SHP77 (cell line): ENCODE measurements at places on chromosomes 7 and 10.

- DNase-seq, result no peak
These were observed 155.1 kb downstream of the LSM5 start for GRCh38 chr7:32335107-32335506.

DNA sequence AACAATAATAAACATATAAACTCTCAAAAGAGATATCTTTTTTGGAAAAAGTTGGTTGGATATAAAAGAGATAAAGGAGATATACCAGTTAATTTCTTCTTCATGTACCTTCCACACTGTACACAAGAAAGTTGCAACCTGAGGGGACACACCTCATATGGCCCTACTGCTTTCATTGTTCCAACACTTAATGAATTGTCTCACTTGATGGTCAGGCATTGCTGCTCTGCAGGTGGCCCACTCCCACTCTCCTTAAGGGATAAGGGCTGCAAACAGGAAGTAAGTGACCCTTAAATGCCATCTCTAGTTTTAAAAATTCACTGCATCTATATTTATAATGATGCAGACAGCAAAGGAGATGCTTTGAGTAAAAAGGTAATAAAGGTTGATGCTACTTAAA is 152.3 kb downstream of the BTAF1 start:
- no peak for DNase-seq

DNA sequence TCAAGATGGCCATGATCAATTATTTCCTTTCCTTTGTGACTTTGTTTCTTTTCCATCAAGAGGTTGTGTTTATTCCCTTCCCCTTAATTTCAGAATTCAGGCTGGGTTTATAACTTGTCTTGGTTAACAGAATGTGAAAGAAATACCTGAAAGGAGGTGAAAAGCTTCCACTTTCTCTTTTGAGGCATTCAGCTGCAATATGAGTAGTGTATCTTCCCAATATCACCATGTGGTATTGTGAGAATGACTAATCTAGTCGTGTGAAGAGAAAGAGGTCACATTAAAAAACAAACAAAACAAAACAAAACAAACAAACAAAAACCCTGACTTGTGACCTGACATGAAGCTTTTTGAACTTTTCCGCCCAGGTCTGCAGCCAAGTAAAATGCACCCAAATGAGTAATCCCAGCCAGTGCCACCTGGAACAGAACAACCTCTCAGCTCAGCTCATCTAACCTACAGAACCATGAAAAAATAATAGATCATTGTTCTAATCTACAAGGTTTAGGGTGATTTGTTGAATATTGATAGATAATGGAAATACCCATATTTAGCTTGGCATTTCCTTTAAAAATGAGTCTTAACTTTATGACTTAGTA is 70.8 kb upstream of the TEX47 start:
- no peak for DNase-seq

GRCh38 chr10:73529089-73529832 is 33.4 kb upstream of the PPP3CB start:
- peak; percentile 36 for DNase-seq

DNA sequence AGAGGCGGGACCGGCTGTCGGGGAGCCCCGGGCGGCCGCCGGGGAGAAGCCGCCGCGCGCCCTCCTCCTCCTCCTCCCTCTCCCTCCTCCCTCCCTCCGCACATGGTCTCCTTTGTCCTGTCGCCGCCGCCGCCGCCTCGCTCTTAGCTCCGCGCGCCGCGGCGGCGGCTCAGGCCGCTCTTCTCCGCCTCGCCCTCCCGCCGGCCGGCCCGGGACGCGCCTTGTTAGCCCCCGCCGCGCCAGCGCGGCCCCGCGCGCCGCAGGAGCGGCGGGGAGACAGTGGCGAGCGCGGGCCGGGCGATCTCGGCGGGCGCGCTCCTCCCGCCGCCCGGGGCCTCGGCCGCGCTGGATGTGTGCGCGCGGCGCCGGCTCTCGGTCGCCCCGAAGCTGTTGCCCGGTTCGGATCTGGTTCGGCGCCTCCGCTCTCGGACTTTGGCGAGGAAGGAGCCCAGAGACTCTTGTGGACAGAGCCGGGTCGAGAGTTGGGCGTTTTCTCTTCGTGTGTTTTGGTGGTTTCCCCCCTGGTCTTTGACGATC is 437.4 kb upstream of the GALNT17 start:
- DNase-seq, result no peak

- no peak for DNase-seq
These were observed 39.9 kb downstream of the AVL9 start for GRCh38 chr7:32535162-32535702.

- no peak for DNase-seq
These were observed at the start of gene MKX for GRCh38 chr10:27745732-27746396. Gene MKX (minus strand): TSS chr10:27745819. CDS start chr10:27743415, 2,404 bp downstream.

GRCh38 chr10:86671985-86672710 is 3.8 kb downstream of the LDB3 start:
- DNase-seq, result no peak

DNA sequence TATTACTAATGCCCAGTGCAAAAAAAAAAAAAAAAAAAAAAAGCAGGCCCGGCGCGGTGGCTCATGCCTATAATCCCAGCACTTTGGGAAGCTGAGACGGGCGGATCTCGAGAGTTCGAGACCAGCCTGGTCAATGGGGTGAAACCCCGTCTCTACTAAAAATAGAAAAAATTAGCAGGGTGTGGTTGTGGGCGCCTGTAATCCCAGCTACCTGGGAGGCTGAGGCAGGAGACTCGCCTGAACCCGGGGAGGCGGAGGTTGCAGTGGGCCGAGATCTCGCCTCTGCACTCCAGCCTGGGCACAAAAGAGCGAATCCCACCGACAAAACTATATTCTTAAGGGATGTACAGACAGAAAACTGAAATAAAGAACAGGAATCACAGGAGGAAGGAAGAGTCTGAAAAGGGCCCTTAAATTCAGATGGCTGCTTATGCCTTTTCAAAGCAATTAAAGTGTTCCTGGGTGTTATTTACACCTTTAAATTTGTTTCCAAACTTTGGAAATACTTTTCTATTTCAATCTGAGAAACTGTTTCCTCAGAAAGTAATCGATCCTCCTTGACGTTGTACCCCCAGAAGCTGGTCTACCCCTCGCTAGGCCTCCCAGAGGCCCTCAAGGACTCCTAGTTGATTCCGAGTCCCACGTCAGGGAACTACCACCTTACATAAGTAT is 2.0 kb upstream of the KMT2E start:
- no peak for DNase-seq

- DNase-seq, result no peak
These were observed 455.7 kb upstream of the KLF6 start for GRCh38 chr10:4240608-4241197.

DNA sequence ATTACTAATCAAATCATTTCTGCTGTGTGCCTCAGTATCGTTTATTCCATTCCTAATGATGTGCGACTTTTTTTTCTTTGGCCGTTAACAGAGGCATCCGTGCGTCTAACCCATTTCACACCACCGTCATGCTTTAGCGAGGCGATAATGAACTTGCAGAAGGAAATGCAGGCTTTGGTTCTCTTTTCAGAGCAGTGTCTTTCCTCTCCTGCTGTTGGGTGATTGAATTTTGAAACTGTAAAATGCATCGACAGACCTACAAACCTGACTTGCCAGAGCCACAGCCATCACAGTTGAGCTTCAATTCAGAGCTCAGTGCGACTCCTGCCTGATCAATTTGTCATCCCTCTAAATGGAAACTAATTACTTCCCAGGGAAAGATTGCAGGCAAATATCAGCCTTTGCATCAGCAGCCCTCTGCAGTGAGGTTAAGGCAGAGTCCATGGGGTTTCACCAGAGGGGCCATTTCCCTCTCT is 486.0 kb upstream of the GALNT17 start:
- DNase-seq, result no peak

DNA sequence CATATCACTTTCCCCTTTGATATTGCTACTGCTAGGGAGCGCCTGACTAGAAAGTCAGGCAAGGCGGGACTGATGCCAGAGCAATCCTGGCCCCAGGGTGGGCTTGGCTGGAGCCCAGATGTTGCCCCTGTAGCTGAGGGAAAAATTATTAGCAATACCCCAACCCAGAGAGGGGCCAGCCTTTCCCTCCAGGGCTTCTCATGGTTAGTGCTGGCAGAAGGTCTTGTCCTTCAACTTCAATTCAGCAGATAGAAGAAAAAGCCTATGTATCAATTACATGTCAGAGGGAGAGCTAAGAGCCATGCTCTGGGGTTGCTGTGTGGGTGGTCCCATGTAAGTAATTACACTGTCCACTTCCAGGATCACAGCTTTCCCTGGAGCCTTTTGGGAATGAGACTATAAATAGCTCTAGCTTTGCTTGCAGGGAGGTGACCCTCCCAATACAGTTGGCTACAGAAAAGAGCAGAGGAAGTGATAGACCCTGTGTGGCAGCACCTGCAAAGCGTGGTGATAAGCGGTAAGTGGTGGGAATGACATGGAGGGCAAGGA is 579.1 kb downstream of the CCSER2 start:
- no peak for DNase-seq

- DNase-seq, result peak; percentile 6
These were observed at the start of gene SMKR1 for GRCh38 chr7:129501760-129502707. Gene SMKR1 (plus strand): TSS chr7:129502531. CDS start chr7:129502825, 294 bp downstream.

- DNase-seq, result no peak
These were observed 249.1 kb upstream of the TMEM72 start for GRCh38 chr10:44662051-44662450.

- no peak for DNase-seq
These were observed 184.0 kb upstream of the INHBA start for GRCh38 chr7:41886901-41887311.

DNA sequence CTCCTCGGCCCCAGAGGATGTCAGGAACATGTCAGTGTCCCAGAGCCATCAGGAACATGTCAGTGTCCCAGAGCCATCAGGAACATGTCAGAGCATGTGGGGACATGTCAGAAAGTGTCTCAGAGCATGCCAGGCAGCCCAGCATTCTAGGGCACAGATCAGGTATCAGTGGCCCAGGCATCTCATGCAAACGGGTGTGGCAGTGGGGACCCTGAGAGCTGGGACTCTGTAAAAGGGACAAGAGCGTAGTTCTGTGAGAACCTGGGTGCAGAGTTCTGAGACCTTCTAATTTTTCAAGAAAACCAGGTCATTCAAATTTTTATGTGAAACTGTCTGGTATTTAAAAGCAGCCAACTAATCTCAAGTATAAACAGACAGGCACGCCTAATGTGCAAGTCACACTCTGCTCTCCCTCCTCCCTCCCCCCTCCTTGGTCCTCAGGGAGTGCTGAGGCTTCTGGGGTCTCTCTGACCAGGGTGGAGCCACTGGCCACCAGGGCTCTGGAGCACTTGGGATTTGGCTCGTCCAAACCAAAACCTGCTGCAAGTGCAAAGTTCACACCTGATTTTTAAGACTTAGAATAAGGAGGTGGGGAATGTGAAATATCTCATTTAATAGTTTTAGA is 64.6 kb downstream of the ALOX5 start:
- DNase-seq, result no peak

DNA sequence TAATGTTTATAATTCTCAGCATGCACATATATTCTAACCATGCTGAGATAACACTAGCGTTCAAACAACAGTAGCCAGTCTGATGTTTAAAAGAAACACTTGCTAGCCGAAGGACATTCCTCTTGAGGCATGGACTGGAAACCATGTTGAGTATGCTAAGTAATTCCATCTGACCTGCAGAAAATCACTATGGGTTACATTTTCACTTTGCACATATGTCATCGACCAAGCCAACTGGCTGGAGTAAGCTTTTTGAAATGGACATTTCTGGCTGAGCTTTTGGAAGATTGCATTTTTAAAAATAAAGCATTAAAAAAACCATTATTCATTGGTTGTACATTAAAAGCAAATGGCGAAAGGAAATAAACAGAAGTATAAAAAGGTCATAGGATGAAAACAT is 88.2 kb downstream of the BBS9 start:
- no peak for DNase-seq

DNA sequence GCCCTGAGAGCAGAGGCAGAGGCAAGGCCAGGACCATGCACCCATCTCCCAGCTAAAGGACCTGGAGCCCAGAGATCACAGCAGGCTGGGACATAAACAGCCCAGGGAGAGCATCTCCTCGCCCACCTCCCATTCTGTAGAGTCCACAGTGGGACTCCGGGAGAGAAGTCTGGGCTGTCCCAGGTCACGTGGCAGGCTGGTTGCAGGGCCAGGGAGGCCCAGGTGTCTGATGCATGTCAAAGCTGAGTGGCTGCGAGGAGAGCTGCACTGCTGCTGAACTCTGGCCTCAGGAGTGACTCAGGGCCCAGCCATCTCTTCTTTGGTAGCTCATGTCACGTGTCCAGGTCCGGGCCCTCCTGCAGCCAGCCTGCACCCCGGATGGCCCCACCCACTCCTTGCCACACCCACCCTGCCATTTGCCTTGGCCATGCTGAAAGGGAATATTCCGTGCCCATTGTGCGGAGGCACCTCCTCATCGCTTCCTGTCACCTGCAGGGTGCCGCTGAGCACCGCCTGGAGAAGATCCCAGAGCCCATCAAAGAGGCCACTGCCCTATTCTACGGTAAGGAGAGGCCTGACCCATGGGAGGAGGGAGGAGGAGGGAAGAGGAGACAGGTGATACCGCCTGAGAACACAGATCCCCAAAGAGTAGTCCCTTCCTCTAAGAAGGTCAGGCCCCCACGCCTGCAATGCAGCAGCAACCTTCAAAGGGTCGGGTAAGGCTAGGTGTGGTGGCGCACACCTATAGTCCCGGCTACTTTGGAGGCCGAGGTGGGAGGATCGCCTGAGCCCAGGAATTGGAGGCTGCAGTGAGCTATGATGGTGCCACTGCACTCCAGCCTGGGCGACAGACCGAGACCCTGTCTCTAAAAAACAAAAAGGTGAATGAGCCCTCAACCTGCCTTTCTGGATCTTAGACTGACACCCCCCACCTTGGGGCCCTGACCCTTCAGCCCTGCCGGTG is 12.6 kb upstream of the SH2B2 start:
- DNase-seq, result no peak

- DNase-seq, result no peak
These were observed 427.8 kb downstream of the ARL4A start for GRCh38 chr7:13115157-13115772.

GRCh38 chr7:38276096-38276877 is 2.9 kb upstream of the TARP start:
- no peak for DNase-seq
